ENCODE measurements at places on chromosomes 16 and 17. TPM values are rescaled to one million over a fixed set of nuclear protein-coding genes. Genes with fewer than 3 reads are reported as not detected.
A peak's percentile ranks its signal among the peaks of the same experiment; 100 is the strongest.

DNA sequence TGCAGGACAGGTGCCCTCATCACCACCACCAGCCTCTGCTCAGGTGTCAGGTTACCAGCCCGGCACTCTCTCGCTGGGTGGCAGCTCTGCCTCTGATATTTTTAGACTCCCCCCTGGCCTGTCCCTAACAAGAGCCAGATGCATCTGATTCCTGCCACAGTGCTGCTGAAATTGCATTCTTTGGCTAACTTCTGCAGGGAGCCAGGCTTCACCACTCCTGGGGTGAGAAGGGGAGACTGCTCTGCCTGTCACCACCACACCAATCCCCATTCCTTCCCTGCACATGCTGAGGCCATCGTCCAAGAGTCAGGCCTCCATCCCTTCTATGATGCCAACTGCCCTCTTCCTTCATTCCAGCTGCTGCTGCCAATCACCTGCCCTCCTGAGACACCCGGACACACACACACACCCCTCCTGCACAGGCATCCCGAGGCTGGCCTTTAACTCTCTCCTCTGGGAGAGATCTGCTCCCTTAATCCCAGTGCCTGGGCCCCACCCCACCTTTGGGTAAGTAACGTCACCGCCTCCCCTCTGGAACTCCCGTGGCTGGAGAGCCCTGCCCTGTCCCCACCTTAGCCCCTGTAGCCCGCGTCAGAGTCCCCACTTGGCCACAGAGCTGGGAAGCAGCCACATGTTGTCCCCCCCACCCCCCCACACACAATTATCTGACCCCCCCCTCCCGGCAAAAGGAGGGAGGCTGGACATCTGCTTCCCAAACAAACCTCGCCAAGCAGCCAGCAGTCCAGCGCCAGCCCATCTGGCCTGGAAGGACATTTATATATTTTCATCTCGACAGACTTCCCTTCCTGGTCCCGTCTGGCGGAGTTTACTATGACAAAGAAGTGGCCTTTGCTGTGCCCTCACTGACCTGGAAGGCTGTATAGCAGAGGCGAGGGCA is 2.8 kb downstream of the EMP2 start:
- H3K4me1 ChIP-seq, result peaks cover 54% of the 10 kb centered on the region
- peak overlapping the region; percentile 83 for H3K4me3 ChIP-seq
- peak; percentile 94 for DNase-seq
- H3K27ac ChIP-seq, result peak overlapping the region; percentile 93
- peaks cover 3% of the 10 kb centered on the region for H3K36me3 ChIP-seq

- H3K27ac ChIP-seq, result no peak overlapping the region
- no peak overlapping the region for H3K4me3 ChIP-seq
- peaks cover 9% of the 10 kb centered on the region for H3K4me1 ChIP-seq
- DNase-seq, result no peak
These were observed 91.1 kb downstream of the IRF8 start for GRCh38 chr16:85989863-85990643.

- H3K27ac ChIP-seq, result no peak overlapping the region
- no peak for DNase-seq
- no peaks in the 10 kb centered on the region for H3K36me3 ChIP-seq
- no peaks in the 10 kb centered on the region for H3K4me1 ChIP-seq
- H3K4me3 ChIP-seq, result no peak overlapping the region
These were observed 192.3 kb downstream of the HS3ST3A1 start for GRCh38 chr17:13409455-13409854.

GRCh38 chr17:71399649-71400048 is 721.2 kb upstream of the SOX9 start:
- DNase-seq, result no peak
- no peak overlapping the region for H3K4me3 ChIP-seq
- no peaks in the 10 kb centered on the region for H3K36me3 ChIP-seq
- no peaks in the 10 kb centered on the region for H3K4me1 ChIP-seq
- no peaks in the 10 kb centered on the region for H3K27me3 ChIP-seq

DNA sequence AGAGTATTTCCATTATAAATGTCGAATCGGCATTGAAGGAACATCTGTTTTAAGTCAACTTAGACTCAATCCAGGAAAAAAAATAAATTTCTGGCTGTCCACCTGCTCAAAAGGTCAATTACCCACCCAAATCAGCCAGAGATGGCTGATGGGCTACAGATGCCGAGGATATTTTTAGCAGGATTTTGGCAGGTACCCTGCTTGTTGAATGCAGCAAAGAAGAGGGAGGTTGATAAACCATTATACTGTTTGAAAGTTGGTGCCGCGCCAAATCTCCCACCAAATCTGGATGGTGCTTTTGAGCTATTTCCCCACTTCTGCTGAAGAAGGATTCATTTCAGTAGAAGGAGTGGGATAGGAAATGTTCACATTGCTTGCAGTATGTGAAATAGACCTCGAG is 537.7 kb downstream of the MAF start:
- H3K27me3 ChIP-seq, result no peaks in the 10 kb centered on the region
- H3K4me1 ChIP-seq, result peaks cover 2% of the 10 kb centered on the region
- H3K4me3 ChIP-seq, result no peak overlapping the region
- no peak overlapping the region for H3K27ac ChIP-seq

- peaks cover 32% of the 10 kb centered on the region for H3K4me1 ChIP-seq
- DNase-seq, result no peak
- H3K27me3 ChIP-seq, result peaks cover 9% of the 10 kb centered on the region
- no peak overlapping the region for H3K27ac ChIP-seq
- no peak overlapping the region for H3K4me3 ChIP-seq
- no peaks in the 10 kb centered on the region for H3K36me3 ChIP-seq
These were observed 200.7 kb downstream of the CCDC182 start for GRCh38 chr17:57544401-57544800.

GRCh38 chr16:2475413-2476344 is 752 bp downstream of the TBC1D24 start:
- DNase-seq, result no peak
- no peaks in the 10 kb centered on the region for H3K36me3 ChIP-seq
- H3K4me1 ChIP-seq, result peaks cover 42% of the 10 kb centered on the region
- H3K4me3 ChIP-seq, result peak overlapping the region; percentile 48

GRCh38 chr16:30592871-30593270 is 7.4 kb upstream of the ZNF785 start:
- DNase-seq, result no peak
- H3K4me3 ChIP-seq, result no peak overlapping the region
- no peaks in the 10 kb centered on the region for H3K27me3 ChIP-seq
- H3K27ac ChIP-seq, result no peak overlapping the region
- no peaks in the 10 kb centered on the region for H3K4me1 ChIP-seq

GRCh38 chr17:78953356-78954350 is 26.1 kb downstream of the LGALS3BP start:
- no peaks in the 10 kb centered on the region for H3K36me3 ChIP-seq
- H3K4me1 ChIP-seq, result peaks cover 30% of the 10 kb centered on the region
- DNase-seq, result peak; percentile 53

Gene QPRT
- total RNA-seq, result 57.1 TPM

Measured in muscle of leg (tissue), 16 donors.